ENCODE measurements at places on chromosomes 1 and 21.

- DNase-seq: peak; percentile 63
Observed at GRCh38 chr1:16905110-16905867, 9.5 kb downstream of the RNU1-2 start.

- no peak for DNase-seq
Observed at GRCh38 chr1:207835958-207836357, 75.0 kb downstream of the CD34 start.

GRCh38 chr1:43319766-43320165 lies 17.9 kb upstream of the MPL start:
- no peak for DNase-seq

DNA sequence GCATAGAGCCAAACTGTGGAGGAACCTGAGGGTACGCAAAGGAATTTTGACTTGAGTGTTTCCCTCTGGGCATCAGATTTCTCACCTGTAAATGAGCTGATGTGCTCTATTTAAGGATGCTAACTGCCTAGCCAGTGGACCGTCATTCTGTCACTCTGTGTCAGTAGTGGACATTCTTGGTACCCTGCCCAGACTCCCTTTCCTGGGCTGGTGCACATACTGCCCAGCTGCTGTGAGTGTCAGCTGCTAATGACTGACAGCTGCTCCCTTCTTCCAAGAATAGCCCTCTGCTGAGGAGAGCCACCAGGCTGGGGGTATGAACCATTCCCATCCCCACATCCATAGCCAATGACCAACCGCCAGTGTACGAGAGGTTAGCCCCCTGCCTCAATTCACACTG lies 193.1 kb upstream of the DAB1 start:
- DNase-seq: no peak

GRCh38 chr1:178034676-178035075 lies 59.2 kb upstream of the RASAL2 start:
- DNase-seq: no peak

DNA sequence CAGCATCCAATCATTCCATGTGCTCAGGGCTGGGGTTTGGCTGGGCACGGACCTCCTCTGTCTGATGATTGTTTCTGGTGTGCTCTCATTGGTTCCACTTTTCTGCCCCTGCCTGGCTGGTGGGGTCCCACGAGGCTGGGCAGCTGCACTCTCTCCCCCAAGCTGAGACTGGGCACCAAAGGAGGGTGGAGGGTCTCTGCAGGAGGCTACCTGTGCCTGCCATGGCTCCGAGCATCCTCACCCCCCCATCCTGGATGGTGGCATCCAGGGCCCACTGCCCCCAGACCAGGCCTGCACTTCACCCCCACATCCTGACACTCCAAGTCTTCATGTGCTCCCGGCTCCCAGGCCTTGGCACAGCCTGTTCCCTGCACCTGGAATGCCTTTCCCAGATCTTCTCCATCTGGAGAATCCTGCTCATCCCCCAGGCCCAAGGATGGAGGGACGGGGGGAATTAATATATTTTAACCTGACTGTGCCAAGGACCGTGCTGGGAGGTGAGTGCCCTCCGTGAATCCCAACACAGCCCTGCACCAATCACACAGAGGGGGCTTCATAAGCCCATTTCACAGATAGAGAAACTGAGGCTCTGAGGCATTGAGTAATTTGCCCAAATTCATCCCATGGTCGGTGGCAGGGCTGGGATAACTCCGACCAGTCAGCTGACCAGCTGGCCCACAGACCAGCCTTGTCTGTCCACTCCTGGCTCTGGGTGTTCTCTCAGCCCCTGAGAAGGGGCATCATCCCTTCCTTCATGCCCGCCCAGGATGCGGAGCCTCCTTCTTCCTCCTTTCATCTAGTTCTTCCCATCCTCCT lies 403.4 kb downstream of the MATN1 start:
- no peak for DNase-seq

DNA sequence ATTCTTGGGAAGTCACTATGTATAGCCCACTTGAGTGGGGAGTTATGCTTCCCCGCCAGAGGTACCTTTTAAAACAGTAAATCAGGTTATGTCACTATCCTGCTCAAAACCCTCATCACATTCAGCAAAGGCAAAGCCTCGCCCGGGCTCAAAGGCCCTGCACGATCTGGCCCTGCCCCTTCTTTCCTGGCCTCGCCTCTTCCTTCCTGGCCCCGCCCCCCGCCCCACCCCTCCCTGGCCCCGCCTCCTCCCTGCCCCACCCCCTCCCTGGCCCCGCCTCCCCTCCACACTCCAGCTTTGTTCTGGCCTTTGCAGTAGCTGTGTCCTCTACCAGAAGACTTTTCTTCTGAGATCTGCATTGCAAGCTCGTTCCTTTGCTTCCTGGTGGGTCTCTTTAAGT lies 6.6 kb downstream of the LDLRAD2 start:
- DNase-seq: peak; percentile 90

All from germinal center (tissue), 1 donor.